ENCODE measurements at places on chromosomes 1 and 21.

GRCh38 chr1:31552489-31552888 is 23.8 kb upstream of the TINAGL1 start:
- DNase-seq: no peak

- no peak for DNase-seq
These were observed 128.3 kb upstream of the KCNE2 start for GRCh38 chr21:34235514-34235913.

DNA sequence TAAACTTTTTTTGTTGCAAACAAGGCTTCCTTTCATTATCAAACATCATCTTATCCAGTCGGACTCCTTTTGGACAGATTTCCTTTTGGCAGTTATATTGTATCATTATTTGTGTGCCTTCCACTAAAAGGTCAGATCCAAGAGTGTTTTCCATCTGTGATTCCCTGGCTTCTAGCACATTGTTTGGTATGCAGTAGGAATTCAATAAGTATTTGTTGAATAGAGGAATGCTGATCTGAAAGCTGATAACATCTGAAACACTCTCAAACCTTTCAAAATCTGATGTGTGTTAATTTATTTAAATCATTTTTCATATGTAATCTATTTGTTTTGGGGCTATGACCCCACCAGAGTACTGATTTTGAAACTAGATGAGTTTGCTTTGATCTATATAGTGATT is 39.0 kb downstream of the NDC1 start:
- DNase-seq: no peak

- no peak for DNase-seq
These were observed 1.9 kb downstream of the PABPC4 start for GRCh38 chr1:39574646-39575045.

- no peak for DNase-seq
These were observed 23.1 kb downstream of the LGR6 start for GRCh38 chr1:202216691-202217090.
